ENCODE measurements at places on chromosomes 3 and 15. TPM values are rescaled to one million over a fixed set of nuclear protein-coding genes. Genes with fewer than 3 reads are reported as not detected.

The PRSS50 gene
- not detected for total RNA-seq

The NAALADL2 gene
- 18.1 TPM for total RNA-seq

The MAP1A gene
- total RNA-seq = 16.6 TPM

The REC114 gene
- total RNA-seq = not detected

The LSAMP gene
- 1.7 TPM for total RNA-seq

The LYZL4 gene
- total RNA-seq = not detected

The TM4SF18 gene
- total RNA-seq = 7.3 TPM

The ACSBG1 gene
- total RNA-seq = not detected

The SPATA12 gene
- total RNA-seq = 0.51 TPM

The CFAP161 gene
- total RNA-seq = 0.49 TPM

The SLC22A13 gene
- not detected for total RNA-seq

The TM4SF4 gene
- total RNA-seq = not detected

The TMEM212 gene
- total RNA-seq = not detected

The MOBP gene
- total RNA-seq = not detected

The SUSD5 gene
- total RNA-seq = 2.0 TPM

The XXYLT1 gene
- total RNA-seq = 19.4 TPM

The AGTR1 gene
- total RNA-seq = 195 TPM

The CD276 gene
- total RNA-seq = 127 TPM

The EPHA3 gene
- total RNA-seq = 6.2 TPM

The LMAN1L gene
- not detected for total RNA-seq

The HYAL1 gene
- 3.1 TPM for total RNA-seq

The RASGRF1 gene
- under 0.01 TPM for total RNA-seq

The GCSAM gene
- 1.4 TPM for total RNA-seq

The PCSK6 gene
- total RNA-seq = 8.7 TPM

The SLC9C1 gene
- total RNA-seq = 0.75 TPM

The VGLL3 gene
- 60.5 TPM for total RNA-seq

The CHRM5 gene
- not detected for total RNA-seq

The SNRK gene
- total RNA-seq = 119 TPM

The TTC21A gene
- total RNA-seq = 6.6 TPM

The LTK gene
- 0.33 TPM for total RNA-seq

The SRGAP3 gene
- total RNA-seq = 7.5 TPM

The GPR176 gene
- 7.5 TPM for total RNA-seq

The LRRC31 gene
- total RNA-seq = not detected

The ZIC1 gene
- 3.4 TPM for total RNA-seq

The ZBBX gene
- not detected for total RNA-seq

The SLC28A2 gene
- total RNA-seq = not detected

The FRMD5 gene
- total RNA-seq = 0.34 TPM

The IQCF5 gene
- total RNA-seq = not detected

The RAB5A gene
- 70.5 TPM for total RNA-seq

Data from subcutaneous adipose tissue (tissue), 4 donors.